ENCODE measurements at places on chromosomes 6 and 20.

GRCh38 chr6:154157082-154157481 lies 118.0 kb downstream of the OPRM1 start:
- DNase-seq, result no peak

GRCh38 chr6:157464653-157465535 lies 83.9 kb downstream of the ZDHHC14 start:
- DNase-seq, result no peak

DNA sequence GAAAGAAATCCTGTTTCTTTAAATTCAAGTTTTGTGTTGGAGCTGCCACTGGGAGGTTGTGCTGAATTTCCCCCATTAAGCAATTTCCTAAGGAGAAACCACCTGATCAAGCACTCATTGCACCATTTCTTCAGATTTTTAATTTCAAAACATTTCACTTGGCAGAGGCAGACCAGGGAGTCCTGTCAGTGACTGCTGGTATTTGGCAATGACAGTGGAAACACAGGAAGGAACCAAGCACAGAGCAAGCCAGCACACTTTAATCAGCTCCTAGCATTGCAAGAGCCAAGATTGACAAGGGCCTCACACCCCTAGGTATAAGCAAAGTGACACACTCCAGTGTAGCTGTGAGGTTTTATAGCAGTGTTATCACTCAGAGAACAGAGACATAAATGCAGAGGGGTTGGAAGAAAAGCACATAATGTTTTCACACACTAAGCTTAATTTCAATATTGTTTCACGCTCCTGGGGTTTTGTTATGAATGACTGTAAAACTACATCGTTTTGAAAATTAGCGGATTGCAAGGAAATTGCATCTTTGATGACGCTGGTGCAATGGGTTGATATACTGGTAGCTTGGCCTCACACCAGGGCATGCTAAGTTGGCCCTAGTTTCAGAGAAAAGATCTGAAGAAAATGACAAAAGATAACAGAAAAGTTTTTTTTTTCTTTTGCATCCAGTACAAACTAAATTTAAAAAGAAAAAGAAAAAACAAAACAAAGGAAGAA lies 768.4 kb downstream of the TFAP2A start:
- DNase-seq, result peak; percentile 71

DNA sequence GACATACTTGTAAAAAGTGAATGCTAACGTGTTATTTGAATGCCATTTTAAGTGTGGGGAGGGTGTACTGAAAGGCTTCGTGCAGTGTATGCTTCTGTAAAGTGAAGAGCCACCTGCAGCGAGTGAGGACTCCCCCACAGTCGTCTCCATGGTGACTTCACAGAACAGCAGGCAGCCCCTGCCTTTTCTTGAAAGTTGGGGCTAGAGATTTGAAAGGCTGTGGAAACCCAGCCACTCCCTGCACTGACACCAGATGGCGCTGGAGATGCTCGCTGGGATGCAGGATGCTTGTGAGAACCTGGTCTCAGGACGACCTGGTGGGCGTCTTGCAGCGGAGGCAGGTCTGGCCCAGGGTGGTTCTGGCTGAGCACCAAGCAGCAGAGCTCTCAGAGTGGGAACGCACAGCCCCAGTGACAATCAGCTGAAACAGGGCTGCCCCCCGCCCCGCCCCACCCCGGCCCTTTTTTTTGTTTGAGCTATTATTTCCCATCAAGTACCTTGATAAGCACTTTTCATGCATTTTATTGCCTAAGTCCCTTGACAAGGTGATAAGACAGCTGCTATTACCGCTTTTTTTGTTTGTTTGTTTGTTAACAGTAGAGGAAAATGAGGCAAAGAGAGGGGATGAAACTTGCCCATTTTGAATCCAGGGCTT lies 150.3 kb downstream of the SYCP2 start:
- DNase-seq, result peak; percentile 33

DNA sequence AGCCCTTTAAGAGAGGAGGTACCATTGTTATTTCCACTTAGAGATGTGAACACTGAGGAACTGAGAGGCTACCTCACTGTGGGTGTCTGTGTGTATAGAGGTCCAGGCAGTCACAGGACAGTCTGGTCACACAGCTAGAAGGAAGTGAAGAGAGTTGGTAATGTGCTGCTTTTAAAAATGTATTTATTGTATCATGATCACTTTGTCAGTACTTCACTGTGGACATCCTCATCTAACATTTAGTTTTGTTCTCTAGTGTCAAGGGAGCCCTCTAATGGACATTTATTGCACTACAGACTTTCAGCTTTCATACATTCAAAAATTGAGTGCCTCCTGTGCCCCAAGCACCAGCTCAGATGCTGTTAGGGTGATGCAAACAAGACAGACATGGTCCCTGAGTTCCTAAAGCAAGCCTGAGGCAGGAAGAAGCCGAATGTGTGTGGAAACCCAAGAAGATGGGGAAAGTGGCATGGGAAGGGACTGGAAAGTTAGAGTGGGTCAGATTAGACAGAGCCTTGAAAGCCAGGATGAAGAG lies 123.0 kb downstream of the SLC16A10 start:
- no peak for DNase-seq

GRCh38 chr6:148971031-148971927 lies 224.4 kb downstream of the UST start:
- DNase-seq, result no peak

DNA sequence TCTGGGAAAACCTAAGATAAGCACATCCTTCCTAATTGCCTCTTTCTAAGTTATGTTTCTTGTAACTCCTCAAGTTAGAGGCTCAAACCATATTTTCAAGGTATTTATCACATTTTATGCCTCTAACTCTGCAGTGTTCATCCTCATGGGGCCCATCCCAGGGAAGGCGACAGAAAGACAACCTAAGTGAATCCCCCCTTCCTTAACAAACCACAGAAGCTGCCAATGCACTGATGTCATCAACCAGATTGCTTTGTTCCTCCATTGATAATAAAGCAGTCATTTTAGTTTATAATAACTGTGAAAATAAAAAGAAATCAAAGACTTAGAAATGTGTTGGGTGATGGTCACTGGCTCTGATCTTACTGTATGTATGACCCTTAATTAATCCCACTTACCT lies 119.5 kb upstream of the TCF21 start:
- no peak for DNase-seq

DNA sequence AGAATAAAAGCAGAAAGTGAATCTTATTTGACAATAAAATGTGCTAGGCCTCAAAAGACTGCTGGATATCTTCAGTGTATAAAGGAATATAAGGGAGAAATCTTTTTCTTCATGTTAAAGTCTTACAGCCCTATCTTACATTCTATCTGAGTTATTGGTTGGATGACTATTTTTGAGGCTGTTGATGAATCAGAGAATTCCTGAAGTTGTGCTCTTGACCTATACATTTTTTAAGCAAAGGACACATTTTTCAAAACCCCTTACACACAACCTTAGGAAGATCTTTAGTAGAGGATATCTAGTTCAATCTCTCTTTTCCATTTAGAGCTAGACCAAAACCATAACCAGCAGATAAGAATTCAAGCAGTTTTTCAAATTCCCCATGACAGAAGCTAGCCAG lies 10.9 kb upstream of the CGA start:
- DNase-seq, result no peak

- DNase-seq, result no peak
Measured at GRCh38 chr20:53773792-53774401, 180.3 kb upstream of the ZNF217 start.

- no peak for DNase-seq
Measured at GRCh38 chr20:33859157-33859695, 48.1 kb downstream of the CHMP4B start.

DNA sequence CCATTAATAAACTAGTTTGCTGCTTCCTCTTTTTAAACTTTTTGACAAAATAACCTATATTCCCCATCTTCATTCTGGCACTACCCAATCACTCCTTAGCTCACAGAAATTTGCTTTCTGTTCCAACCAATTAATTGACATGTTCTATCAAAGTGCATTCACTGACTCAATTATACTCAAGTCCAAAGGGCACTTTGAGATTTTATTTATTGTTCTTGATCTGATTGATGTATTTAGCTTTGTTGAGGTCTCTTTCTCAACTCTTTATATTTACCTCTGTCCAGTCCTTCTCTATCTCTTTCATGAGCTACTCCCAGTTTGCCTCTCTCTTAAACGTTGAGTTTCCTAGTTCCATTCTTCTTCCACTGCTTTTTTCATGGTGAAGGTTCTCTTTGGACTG lies 104.4 kb upstream of the TENT5A start:
- no peak for DNase-seq

DNA sequence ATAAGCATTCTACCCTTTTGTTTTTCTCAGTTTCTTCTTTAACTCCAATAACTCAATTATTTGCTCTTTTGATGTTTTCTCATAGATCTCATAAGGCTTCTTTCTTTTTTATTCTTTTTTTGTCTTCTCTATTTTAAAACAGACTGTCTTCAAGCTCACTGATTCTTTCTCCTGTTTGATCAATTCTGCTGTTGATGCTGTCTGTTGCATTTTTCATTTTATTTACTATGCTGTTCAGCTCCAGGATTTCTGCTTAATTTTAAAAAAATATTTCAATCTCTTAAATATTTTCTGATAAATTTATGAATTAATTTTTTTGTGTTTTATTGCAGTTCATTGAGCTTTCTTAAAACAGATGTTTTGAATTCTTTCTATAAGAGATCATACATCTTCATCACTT lies 48.1 kb upstream of the SNAP91 start:
- no peak for DNase-seq

GRCh38 chr6:45643126-45643525 lies 265.4 kb upstream of the SUPT3H start:
- no peak for DNase-seq

DNA sequence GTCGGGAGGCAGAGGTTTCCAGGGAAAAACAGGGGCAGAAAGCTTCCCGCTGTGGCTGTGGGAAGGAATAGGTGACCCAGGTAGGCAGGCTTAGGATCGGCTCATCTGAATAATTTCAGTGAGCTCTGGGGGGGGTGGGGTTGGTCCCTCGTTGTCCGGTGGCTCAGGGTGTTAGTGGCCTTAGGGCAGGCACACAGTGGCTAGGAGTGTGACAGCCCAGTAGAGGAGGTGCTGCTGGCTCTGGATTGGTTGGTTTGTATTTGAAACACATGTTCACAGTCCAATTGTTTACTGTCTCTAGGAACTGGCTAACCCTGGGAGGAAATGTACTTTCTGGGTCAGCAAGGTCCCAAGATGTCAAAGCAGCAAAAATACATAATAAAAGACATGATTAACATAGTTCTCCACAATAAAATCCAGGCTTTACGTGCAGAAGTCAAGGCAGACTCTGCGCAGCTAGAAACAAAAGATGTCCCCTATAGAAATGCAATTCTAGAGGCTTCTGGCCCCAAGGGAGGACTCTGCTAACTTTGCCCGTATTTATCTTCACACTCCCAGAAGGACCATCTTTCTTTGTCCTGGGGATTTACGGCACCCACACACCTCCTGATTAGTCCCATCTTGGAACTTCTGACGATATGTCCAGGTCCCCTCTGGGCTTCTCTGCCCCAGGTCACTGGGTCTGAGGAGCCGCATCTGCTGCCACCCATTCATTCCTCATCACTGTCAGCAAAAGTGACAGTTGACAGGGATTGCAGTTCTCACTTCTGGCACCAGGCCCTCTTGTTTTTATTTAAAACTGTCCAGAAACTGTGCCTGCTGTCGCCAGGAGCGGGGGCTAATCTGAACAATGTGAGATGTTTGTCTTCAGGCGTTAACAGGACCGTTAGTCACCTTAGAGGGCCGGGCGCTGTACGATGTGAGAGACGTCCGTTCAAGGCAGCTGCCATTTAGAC lies 18.7 kb downstream of the MOCS3 start:
- no peak for DNase-seq

GRCh38 chr20:20933142-20933958 lies 172.8 kb downstream of the LINC00237 start:
- DNase-seq, result peak; percentile 77

DNA sequence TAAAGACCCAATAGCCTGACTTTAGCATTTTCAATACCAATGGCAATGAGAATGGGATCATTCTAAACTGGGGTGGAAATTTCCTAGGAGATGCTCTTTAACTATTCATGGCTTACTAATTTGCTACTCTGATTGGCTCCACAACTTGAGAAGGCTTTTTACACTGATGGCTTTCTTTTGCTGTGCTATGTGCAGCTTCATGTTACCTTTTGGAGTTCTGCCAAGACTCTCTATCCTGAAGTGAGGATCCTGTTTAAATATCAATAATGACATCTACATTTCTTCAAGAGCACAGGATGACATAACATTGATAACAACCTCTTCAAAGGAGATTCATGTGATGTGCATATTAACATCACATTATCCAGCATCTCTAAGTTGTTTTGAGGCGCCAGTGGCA lies 43.4 kb upstream of the SIRPG start:
- no peak for DNase-seq

- DNase-seq, result no peak
Measured at GRCh38 chr20:31666258-31667042, 28.7 kb downstream of the COX4I2 start.

DNA sequence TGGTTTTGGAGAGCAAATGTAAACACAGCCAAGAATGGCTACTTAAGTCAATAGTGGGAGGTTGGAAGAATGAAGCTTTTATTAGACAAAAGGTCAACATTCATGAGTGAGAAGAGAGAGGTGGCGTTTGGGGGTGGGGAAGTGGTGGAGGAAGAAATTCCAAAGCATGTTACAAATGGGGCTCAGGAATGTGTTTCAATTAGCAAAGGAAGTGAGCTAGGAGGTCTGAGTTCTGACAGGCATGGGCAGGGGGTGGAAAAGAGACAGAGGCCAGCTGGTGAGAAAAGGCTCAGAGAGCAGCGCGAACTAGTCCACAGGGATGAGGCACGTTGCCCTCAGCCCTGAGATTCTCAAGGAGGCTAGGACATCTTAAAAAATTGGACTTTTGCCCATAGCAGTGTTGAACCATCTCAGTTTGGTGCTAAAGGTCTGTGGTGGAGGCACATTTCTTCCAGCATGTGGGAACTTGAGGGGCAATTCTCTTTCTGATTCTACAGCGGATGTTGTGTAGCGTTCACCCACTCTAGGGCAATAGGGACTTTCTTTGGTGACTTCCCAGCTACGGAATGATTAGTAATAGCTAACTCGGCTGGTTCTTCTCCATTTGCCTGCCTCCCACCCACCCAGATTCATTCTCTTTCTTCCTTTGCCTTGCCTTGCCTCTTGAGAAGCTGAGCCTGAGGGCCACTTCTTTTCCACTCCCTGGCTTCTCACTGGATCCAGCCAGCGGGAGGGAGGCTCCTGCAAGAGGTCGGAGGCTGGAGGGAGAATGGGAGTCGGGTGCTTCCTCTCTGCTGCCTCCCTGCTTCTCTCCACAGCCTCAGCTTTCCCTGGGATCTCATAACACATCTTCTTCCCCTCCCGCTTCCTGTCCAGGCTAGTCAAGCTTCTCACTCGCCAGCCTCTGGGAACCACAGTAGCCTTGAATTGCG lies 45.1 kb upstream of the NEDD9 start:
- no peak for DNase-seq

DNA sequence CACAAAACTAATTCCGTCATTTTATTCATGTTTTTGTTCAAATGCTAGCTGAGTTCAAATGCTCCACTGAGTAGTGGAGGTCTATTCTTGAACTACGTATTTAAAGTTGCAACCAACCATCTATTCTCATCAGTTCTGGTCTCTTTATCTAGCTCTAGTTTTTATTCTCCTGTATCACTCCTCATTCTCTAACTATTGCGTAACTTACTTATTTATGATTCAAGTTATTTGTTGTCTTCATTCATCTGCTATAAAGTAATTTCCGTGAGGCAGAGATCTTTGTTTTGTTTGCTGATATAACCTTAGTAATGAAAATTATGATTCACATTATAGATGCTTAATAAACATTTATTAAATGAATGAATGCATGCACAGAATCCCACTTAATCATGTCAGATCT lies 221.6 kb upstream of the ASCC3 start:
- no peak for DNase-seq

All from spinal cord (tissue), 10 donors.